Motor neuron (in vitro differentiated cells): ENCODE measurements at places on chromosomes 11 and 22.
A peak's percentile ranks its signal among the peaks of the same experiment; 100 is the strongest.

- ATAC-seq, result no peak
Measured at GRCh38 chr11:19867064-19867463, 154.4 kb downstream of the NAV2 start.

DNA sequence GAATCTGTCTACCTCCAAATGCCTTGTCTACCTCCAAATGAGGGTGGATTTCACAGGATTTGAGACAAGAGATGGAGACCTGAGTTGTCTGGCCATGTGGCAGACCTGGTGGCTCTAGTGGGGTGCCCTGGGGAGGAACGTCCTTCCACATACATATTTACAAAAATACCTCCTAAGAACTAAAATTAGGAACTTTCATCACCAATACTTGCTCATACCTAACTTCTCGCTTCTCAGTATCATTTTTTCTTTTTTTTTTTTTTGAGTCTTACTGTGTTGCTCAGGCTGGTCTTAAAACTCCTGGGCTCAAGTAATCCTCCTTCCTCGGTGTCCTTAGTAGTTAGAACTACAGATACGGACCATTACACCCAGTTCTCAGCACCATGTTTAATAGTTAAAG, 117.9 kb downstream of the MED15 start:
- ATAC-seq, result no peak

DNA sequence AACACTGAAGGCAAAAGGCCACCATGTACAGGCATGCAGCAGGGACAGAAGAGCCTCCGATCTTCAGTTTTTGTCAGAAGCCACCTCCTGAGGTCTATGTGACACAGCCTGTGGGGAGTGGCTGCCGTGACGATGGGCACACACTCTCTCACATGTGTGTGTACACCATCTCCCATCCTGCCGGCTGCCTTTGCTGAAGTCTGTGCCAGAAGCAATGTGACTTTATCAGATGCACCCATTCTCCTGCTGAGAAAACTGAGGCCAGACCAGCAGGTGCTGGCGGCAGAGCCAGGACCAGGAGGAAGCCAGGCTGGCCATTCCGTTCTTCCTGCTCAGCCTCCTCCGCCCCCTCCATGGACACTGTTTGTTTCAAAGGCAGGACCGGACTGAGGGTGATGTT, 16.7 kb downstream of the SHANK2 start:
- ATAC-seq, result no peak

- ATAC-seq, result no peak
Measured at GRCh38 chr22:23801238-23801821, 14.6 kb downstream of the SMARCB1 start.

GRCh38 chr11:63598556-63598955, 15.7 kb downstream of the PLAAT3 start:
- no peak for ATAC-seq

DNA sequence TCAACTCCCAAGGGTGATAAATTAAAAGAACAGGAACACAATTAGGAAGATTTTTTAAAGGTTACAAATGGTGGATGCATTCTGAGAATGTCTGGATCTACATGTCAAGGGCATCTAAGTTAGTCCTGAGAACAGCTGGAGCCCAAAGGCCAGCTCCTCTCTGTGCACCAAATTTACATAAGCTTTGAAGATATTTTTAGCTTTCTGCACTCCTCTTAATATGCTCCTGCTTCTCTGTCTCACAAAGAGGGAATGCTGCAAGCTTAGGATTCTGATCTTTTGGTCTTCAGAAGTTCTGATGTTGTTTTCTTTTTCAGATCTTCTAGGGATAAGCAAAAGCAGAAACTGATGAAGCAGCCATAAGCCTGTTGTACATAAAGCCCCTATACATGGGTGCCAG, 309.8 kb upstream of the NCAM1 start:
- peak; percentile 59 for ATAC-seq

GRCh38 chr11:75487365-75487764, 38.4 kb downstream of the GDPD5 start:
- no peak for ATAC-seq

DNA sequence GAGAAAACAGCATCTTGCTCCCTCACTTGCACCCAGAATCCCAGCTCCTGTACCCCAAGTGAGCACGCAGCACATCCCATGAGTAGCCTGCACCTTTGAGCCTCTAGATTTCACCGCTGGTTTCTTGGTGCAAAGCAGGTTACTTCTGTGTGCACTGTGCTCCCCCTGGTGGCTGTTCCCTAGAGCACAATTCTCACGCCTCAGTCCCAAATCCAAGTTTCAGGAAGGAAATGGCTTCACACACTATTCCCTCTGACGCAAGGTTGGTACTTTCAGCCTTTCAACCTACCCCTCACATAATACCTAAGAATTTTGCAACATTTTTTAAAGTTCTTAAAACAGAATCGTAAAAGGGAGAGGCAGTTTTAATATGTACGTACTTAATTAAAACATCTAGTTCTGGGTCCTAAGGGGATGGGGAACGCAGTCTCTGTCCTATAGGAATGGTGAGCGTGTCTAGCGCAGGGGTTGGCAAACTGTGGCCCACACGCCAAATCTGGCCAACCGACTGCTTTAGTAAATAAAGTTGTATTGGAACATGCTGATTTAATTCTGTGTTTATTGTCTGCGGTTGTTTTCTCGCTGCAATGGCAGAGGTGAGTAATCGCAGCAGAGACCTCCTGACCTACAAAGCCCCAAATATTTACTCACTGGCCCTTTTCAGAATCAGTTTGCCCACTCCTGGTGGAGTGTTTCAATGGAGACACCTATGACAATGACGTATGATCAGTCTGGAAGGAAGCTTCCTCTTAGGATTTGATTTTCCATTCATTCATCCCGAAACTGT, 27.5 kb downstream of the DHCR7 start:
- ATAC-seq, result no peak
